Activated naive CD4-positive, alpha-beta T cell (primary cell): ENCODE measurements at places on chromosomes 16 and 17.

DNA sequence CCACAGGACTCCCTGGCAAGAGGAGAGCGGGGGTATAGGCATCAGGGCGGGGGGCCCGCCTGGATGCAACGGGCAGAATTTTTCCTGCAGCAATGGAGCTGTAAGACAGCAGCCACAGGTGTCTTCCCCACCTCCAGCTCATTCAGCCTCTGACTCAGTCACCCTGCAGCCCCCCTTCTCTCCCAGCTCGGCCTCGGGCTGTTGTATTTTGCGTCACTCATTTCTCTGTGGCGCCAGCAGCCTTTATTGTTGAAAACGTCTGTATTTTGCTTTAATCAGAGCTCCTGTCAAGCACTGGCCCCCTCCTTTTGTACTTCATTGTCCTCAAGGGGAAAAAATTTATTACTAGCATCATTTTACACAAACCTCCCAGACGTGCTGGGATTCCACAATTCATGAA lies 117.7 kb downstream of the WSCD1 start:
- DNase-seq: no peak

DNA sequence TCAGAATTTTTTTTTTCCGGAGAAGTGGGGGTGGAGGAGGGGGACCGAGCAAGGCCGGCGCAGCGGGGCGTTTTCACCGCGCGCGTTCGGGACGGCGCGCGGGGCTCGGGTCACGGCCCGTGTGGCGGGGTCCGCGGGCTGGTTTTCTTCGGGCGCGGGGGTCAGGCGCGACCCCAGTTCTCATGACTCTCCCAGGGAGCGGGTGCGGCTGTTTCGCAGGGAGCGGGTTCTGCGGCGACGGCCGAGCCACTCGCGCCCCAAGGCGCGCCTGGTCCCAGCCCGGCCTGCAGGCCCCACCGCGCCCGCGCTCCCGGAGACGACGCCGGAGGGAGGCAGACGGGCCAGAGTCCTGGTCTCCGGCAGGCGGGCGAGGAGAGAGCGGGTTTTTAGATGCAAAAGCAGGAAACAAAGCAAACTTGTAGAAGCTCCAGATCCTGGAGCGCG lies 1.0 kb downstream of the BAHCC1 start:
- DNase-seq: no peak

GRCh38 chr16:68564382-68564985 lies 25.4 kb downstream of the ZFP90 start:
- DNase-seq: no peak

- DNase-seq: no peak
Measured at GRCh38 chr17:74115586-74115985, 87.9 kb upstream of the RPL38 start.

DNA sequence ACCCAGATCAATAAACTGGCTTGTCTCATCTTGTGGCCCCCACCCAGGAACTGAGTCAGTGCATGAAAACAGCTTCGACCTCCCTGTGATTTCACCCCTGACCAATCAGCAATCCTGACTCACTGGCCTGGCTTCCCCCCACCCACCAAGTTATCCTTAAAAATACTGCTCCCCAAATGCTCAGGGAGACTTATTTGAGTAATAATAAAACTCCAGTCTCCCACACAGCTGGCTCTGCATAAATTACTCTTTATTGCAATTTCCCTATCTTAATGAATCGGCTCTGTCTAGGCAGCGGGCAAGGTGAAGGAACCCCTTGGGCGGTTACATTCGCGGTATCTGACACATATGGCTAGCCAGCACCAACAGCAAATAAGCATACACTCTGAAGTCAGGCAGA lies 9.8 kb upstream of the RABEP1 start:
- no peak for DNase-seq

DNA sequence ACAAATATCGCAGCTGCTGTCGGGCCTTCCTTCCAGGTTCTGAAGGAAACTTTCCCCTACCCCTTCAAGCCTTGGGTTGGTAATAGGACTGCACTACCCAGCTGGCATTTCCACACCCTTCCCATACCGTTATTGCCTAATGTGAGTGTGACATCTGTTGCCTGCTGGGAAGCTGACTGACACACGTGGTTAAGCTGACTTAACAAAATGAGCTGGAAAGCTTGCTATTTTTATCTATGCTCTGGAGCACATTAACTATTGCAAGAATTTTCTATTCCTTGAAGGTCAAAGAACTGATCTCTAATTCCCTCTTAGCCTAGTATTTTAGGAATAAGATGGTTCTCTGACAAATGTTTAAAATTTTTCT lies 79.5 kb downstream of the PMP22 start:
- DNase-seq: no peak

GRCh38 chr17:68732301-68732749 lies 131.2 kb upstream of the FAM20A start:
- DNase-seq: no peak

- DNase-seq: no peak
Measured at GRCh38 chr16:84406006-84406963, 37.9 kb downstream of the ATP2C2 start.

DNA sequence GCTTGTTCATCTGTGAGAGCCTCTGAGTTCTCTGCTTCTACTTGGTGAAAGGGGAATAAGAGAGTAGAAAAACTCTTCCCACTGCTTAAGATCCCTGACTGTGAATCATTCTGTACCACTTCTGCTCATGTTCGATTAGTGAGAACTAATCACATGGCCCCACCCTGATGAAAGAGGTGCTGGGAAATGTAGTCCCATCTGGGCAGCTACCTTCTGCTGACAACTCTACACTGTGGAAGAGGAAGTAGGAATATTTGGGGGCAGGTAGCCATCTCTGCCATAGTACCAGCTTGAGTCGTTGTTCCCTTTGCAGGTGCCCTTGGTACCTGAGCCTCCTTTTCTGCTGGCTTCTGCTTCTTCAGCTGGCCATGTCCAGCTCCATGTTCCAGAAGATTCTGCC lies 29.9 kb downstream of the NKD1 start:
- no peak for DNase-seq

- peak; percentile 22 for DNase-seq
Measured at GRCh38 chr17:58755577-58756245, at the start of gene PPM1E. Gene PPM1E, plus strand, starts transcription at chr17:58755854.

DNA sequence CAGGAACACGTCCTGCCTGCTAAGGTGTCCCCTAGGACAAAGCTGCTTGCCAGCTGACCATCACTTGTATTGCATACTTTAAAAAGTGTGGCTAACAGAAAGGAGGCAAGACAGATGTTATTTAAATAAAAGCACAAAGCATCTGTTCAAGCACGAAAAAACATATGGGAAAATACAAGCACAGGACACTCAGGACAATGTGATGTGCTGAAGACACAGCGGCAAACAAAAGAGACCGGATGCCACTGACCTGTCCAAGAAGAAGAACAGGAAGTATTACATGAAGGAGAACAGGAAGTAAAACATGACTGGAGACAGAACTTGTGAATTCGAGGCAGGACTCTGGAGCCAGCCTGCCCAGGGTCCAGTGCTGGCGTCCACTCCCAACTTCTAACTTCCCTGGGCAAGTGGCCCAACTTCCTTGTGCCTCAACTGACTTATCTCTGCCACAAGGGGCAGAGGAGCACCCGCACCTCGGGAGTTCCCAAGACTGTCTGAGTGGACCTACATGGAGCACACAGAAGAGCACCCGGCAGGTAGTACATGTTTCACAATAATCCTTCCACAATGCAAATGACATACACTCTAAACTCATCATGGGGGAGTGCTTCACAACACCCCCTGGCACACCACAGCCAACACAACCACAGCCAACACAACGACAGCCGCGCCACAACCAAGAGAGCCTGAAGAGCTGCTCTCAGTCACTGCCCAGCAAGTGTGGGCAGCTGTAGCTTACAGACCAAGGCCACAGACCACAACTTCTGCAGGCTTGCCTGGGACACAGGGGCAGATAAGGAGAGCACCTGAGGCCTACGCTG lies 36.6 kb downstream of the ANKRD11 start:
- DNase-seq: no peak

GRCh38 chr17:39672522-39673334 lies 4.5 kb downstream of the PNMT start:
- DNase-seq: no peak

GRCh38 chr17:47993964-47994363 lies 23.1 kb downstream of the CDK5RAP3 start:
- no peak for DNase-seq

DNA sequence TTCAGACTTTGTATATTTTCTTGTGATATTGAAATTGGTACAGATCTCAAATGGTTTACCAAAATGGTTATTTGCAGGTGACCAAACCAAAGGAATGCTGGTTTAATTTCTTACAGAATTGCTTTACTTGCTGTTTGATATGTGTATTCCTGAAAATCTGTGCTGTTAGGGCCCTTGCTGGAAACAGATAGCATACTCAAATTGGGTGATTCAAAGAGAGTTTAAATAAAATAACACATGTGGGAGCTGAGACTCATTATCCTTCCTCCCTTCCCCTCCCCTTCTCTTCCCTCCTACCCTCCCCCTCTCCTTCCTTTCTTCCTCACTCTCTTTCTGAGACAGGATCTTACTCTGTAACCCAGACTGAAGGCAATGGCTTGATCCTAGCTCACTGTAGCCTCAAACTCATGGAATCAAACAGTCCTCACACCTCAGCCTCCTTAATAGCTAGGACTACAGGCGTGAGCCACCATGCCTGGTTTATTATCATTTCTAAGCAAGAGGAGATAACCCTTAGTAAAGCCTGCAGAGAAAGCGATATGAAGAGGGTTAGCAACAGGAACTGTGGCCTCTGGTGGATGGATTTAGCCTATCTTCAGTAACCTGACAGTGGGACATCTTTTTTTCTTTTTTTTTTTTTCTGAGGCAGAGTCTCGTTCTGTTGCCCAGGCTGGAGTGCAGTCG lies 141.9 kb downstream of the BCAS3 start:
- no peak for DNase-seq

- no peak for DNase-seq
Measured at GRCh38 chr16:9599415-9600120, 508.1 kb downstream of the HAPSTR1 start.

- DNase-seq: no peak
Measured at GRCh38 chr16:1174477-1175357, 21.8 kb downstream of the CACNA1H start.

- no peak for DNase-seq
Measured at GRCh38 chr16:46889942-46890300, 5.8 kb downstream of the GPT2 start.

- DNase-seq: no peak
Measured at GRCh38 chr16:83306961-83307593, 500.7 kb upstream of the HSBP1 start.

DNA sequence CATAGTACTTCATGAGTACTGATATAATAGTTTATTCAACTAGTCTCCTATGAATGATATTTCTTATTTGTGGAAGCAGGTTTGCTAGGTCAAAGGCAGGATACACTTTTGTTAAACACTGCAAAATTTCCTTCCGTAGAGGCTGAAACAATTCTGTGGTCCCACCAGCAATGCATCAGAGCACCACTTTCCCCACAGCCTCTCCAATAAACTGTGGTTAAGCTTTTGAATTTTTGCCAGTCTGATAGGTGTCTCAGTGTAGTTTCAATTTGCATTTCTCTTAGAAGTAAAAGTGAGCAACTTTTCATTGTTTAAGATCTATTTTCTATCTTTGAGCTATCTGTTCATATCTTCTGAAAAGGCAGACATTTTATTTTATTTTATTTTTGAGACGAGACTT lies 36.4 kb upstream of the CORO6 start:
- no peak for DNase-seq

DNA sequence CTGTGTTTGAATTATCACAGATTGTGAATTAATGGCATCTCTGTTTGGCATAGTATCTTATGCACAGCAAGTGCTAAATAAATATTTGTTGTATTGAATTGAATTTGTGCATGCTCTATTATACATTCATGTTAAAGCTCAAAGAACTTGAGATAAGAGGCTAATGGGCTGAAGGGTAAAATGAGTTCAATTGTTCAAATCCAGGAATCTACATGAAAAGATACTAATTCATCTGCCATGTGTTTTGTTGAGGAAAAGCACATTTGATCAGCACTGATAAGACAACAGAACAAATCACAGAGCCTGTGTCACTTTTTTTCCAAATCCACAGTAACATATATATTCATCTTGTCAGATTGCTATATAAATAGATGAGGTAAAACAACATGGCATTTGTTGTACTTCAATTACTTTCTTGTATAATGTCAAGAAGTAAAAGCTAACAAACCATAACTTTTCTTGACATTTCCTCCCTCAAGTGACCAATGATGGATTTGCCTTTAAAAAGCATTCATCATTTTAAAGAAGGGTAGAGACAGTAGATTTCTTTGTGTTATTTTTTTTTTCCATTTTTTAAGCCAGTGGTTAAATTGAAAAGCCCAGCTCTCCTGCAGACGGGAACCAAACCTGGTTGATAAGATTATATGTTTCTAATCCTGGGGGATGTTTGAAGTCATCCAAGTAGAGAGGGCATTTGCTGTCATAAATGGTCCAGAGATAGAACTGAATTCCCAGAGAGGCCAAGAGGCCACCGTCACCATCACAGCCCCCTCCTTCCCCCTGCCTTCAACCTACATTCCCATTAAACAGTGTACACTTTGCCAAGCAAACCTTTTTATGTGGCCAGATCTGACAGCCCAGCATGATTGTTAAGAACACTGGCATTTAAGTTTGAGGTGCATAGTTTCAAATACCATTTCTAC lies 123.0 kb downstream of the CHD9NB start:
- DNase-seq: no peak

- DNase-seq: no peak
Measured at GRCh38 chr16:49632795-49633184, 223.1 kb downstream of the ZNF423 start.

DNA sequence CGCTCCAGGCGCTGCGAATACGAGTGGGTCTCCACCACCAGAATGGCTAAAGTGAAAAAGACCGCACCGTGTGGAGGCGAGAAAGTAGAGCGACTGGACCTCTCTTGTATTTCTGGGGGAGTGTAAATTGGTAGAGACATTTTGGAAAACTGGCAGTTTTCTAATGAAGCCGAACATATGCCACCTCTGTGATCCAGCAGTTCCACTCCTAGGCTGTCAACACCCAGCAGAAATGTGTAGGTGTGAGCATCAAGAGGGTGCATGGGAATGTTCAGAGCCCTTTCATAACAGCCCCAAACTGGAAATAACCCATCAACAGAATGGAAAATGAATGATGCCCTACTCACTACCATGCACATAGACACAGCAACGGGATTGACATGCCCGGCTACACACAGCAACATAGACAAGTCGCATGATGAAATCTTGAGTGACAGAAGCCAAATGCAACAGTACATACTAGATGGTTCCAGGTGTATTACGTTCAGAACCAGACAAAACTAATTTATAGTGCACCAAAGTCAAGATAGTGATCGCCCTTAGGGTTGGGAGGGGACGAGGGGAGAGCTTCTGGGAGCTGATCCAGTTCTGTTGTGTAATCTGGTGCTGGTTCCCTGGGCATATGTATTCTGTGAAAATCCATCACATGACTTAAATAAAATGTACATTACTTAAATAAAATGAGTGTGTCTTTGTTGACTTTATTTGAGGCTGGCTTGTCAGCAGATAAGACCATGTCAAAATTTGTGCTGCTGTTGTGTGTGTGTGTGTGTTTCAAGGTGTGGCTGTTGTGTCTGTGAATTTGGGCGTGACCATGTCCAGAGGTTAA lies 877 bp upstream of the BCL7C start:
- no peak for DNase-seq

GRCh38 chr16:65315081-65315780 lies 193.4 kb upstream of the CDH11 start:
- DNase-seq: no peak
